Activated naive CD4-positive, alpha-beta T cell treated with anti-CD3 and anti-CD28 coated beads, Interleukin-2, amount 50 U/mL, for 16 hours (primary cell): ENCODE measurements at places on chromosomes 3 and 15.

DNA sequence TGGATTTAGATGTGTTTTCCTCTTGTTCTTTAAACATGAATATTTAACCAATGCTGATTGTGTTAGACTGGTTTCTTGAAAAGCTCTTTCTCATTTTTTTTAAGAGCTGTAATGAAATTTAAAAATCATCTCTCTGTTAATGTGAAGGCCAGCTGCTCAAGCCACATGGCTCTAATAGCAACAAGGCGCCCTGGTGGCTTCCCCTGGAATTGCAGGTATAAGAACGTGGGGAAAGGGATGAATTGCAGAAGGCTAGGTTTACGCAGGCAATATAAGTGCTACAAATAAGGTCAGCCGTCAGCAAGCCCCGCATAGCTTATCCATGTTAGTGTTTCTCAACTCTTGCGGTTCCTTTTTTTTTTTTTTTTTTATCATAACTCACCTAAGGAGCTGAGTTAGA is 108.5 kb downstream of the SAMMSON start:
- DNase-seq: no peak

GRCh38 chr3:102673271-102674115 is 238.7 kb downstream of the ZPLD1 start:
- peak; percentile 60 for DNase-seq

GRCh38 chr3:61912158-61912557 is 350.8 kb downstream of the PTPRG start:
- no peak for DNase-seq

GRCh38 chr3:44198284-44199269 is 43.1 kb upstream of the TOPAZ1 start:
- DNase-seq: peak; percentile 70

GRCh38 chr3:32349184-32349583 is 42.5 kb upstream of the CMTM7 start:
- no peak for DNase-seq

- DNase-seq: no peak
Measured at GRCh38 chr3:169283951-169284350, 379.6 kb downstream of the MECOM start.

DNA sequence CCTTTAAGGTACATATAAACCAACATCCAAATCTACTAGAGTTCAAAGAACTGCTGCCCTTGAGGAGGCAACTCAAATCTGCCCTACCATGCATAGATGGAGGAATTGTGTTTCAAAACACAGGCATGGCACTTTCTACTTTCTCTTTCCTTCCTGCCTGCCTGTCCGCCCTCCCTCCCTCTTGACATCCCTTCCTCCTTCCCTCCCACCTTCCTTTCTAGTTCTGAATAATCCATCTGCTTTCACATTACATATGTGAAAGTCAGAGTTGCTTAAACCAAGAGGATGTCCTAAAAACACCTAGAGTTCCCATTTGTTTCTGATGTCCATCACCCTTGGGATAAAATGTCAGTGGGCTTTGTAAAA is 537.6 kb downstream of the FOXP1 start:
- no peak for DNase-seq
